Esophagus squamous epithelium (tissue), 5 donors: ENCODE measurements at places on chromosomes 1 and 21.

GRCh38 chr1:35901235-35901634, 18.2 kb downstream of the AGO1 start:
- no peak for DNase-seq

- no peak for DNase-seq
Measured at GRCh38 chr1:202107801-202108731, 14.7 kb upstream of the GPR37L1 start.

DNA sequence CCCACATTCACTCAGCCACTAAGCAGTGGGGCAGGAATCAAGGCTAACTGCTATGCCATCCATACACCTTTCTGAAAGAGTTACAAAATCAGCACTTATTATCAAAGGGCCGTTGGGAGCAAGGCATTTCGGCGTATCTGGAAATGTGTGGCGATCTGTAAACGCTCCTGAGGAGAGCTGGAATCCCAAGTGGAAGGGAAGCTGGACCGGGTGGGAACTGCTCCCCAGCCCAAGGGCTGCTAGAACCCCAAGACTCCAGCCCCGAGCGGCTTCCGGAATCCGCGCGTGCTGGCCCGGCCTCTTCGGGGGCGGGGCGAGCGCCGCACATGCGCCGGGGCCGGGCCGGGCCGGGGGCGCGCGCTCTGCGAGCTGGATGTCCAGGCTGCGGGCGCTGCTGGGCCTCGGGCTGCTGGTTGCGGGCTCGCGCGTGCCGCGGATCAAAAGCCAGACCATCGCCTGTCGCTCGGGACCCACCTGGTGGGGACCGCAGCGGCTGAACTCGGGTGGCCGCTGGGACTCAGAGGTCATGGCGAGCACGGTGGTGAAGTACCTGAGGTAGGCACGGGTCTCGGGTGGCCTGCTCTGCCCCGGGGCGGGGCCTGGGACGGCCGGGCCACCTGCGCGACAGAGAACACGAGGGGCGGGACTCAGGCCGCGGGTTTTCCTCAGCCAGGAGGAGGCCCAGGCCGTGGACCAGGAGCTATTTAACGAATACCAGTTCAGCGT, at the start of gene NAXE:
Gene NAXE (plus strand): TSS at position 345 of the 726 bp plus-strand sequence. CDS start 29 bp downstream, at position 374.
- no peak for DNase-seq

DNA sequence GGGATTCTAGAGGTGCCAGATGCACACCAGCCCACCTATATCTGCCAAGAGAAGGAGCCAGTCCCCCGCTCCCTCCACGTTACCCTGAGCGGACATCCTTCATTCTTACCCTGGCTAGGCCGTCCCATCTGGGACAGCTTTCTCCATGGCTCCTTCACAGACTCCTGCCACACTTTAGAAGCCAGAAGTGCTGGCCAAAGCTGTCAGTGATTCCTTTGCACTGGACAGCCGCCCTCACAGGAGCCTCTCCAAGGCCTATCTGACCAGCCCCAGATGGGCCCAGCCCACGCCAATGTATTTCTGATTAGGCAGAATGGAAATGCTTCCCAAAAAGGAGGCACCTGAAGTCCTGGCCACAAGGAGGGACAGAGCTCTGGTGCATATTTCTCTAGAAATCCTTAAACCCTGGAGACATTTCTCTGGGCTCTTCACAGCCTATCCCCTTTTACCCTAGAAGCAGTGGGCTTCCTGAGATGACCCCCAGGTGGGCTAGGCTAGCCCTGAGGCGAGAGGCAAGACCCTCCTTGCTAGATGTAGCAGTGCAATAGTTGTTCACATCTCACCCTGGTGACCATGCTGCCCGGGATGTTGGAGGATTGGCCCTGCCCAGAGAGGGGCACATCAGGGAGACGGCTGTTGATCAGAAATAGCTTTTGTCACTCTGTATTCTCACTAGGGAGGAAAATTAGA, 44.1 kb downstream of the RASSF5 start:
- no peak for DNase-seq

DNA sequence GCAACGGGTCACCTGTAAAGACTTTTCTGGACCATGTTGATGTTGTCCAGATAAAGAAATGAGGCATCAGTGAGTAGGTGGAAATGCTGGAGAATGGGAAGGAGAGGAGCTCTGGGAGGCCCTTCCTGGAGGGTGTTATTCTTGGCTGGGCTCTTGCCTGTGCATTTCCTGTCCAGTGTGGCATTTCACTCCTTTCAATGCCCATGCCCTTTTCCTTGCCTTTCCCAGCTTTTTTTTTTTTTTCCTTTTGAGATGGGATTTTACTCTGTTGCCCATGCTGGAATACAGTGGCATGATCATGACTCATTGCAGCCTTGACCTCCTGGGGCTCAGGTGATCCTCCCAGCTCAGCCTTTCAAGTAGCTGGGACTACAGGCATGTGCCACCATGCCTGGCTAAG, 11.8 kb downstream of the NOS1AP start:
- no peak for DNase-seq

- DNase-seq = no peak
Measured at GRCh38 chr21:31110430-31110829, 72.2 kb upstream of the KRTAP19-8 start.

DNA sequence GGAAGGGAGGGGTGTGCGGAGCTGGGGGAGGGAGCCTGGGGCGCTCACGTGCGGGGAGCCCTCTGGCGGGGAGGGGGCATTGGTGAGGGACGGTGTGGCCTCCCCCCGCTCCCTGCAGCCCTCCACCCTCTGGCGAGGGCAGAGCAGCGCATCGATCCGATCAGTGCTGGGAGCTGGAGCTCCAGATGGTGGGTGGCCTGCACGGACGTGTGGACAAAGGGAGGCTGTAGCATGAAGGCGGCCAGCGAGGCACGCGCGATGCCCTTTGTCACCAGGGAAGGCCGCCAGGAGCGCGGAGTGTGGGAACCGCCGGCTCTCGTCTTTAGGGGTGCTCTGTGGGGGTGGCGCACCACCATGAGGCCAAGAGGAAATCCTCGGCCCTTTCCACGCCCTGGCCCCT, 5.4 kb upstream of the HES5 start:
- no peak for DNase-seq

GRCh38 chr1:152901631-152902030, 6.7 kb upstream of the IVL start:
- DNase-seq = no peak

GRCh38 chr1:229093238-229093540, 177.7 kb upstream of the RAB4A start:
- DNase-seq = no peak

- DNase-seq = no peak
Measured at GRCh38 chr1:46302641-46303037, 777 bp downstream of the LRRC41 start.

GRCh38 chr21:32423320-32424190, 11.0 kb downstream of the EVA1C start:
- no peak for DNase-seq

DNA sequence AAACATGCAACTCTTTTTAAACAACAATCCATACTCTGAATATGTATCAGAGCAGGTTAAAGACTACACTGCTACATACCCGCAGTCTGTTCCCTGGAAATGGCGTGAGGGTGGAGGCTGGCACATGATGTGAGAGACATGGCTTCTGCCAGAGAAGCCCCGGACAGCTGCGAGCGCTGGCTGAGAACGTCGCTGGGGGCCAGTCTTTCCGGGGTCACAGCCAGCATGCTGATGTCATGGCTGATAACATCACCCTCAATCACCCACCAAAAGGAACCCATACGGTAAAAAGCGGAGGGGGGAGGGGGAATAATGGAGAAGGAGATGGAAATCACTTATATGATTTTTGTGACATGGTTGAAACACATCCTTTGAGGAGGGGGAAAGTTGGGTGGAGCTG, 29.1 kb downstream of the C1orf198 start:
- DNase-seq = no peak

DNA sequence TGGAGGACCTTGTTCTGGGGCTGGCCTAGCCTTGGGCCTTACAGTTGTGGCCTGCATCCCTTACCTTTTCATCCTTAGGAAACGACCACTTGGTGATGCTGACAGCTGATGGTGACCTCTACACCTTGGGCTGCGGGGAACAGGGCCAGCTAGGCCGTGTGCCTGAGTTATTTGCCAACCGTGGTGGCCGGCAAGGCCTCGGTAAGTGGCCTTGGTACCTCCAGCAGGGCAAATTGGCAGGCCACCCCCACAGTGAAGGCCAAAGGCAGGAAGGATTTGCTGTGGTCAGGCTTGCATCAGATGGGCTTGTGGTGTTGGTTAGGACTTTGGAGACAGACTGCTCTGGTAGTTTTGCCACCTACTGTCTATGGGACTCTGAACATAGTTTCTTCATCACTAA, 17.7 kb upstream of the TRNAU1AP start:
- no peak for DNase-seq

DNA sequence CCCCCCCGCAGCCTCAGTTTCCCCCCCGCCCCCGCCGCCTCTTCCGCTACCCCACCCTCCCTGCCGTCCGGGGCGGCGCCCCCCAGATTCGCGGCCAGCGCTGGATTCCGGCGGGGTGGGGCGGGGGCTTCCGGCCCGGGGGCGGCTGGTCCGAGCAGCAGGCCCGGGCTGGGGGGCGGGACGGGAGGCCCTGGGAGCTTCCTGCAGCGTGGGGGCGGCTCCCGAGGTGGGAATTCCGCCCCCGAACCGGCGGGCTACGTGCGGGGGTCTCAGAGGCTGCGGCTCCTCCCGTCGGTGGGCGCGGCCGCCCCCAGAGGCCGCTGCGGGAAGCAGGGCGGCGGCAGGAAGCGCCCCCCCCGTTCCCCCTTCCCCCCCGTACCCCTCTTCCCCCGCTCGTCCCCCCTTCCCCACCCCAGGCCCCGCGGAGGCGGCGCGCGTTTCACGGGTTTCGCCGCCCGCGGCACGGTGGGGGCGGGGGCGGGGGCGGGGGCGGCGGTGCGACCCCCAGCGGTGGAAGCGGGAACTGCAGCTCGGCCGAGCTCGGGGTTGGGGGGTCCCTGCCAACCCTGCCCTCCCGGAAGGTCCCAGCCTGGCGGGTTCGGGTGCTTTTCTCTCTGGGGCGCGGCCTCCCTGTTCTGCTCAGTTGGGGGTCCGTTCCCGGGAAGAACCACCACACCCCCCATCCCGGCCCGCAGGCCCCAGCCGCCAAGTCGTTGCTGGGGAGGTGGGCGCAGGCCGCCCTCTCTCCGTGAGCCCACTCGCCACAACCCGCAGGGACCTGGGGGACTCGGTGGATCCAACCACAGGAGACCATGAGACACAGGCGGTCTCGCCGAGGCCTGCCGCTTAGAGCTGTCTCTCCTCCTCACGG, 76.3 kb downstream of the MORN1 start:
- DNase-seq = no peak

DNA sequence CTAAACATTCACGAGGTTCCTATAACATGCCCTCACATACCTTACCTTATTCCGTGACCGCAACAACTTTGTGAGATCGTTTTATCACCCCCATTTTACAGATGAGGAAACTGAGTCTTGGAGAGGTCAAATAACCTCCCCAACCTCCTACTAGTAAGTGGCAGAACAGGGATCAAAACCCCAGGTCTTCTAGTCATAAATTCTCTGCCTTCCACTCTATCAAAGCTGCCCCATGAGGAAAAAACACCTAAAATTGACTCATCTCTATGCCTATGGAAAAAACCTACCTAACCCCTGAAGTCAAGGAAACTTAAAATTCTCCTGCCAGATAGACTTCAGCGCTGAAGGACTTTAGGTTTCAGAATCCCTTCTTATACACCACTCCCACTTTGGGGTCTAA, 69.5 kb upstream of the ERRFI1 start:
- no peak for DNase-seq

- no peak for DNase-seq
Measured at GRCh38 chr1:71390518-71390917, 309.7 kb upstream of the ZRANB2 start.

DNA sequence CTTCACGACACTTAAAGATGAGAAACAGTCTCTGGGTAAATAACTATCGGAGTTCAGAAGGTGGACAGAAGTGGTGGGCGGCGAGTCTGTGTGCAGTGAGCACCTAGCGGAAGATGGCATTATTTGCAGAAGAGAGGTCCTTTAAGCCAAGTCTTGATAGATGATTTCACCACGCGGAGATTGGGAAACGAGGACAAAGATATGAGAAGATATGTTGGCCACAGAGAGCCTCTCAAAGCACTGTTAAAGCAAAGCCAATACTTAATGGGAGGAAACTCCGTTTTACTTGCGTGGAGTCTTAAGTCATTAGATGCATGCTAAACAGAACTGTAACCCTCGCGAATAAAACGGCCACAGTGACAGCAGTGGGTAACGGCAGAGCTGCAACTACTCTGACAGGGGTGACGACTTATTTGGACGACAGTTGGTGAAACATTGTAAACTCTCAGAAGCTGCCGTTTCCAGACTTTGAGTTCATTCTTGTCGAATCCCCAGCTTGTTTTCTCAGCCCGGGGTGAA, 577 bp upstream of the CEP350 start:
- no peak for DNase-seq

DNA sequence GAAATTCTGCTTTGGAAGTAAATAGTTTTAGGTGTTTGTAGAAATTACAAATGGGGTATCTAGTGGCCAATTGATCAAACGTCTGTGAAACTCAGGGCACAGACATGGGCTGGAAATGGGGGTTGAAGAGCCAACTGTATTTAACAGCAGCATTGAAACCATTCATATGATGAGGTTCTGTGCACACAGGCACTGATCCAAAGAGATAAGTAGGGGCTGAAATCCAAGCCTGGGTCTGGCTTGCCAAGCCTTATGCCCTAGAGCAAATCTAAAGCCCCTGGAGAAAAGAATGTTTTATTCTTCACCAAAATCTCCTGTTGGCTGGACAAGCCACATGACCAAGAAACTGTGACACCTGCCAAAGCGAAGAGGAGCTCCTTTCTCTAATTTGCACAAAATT, 67.6 kb upstream of the ST6GALNAC5 start:
- no peak for DNase-seq

GRCh38 chr1:102891868-102892625, 216.3 kb downstream of the COL11A1 start:
- no peak for DNase-seq

DNA sequence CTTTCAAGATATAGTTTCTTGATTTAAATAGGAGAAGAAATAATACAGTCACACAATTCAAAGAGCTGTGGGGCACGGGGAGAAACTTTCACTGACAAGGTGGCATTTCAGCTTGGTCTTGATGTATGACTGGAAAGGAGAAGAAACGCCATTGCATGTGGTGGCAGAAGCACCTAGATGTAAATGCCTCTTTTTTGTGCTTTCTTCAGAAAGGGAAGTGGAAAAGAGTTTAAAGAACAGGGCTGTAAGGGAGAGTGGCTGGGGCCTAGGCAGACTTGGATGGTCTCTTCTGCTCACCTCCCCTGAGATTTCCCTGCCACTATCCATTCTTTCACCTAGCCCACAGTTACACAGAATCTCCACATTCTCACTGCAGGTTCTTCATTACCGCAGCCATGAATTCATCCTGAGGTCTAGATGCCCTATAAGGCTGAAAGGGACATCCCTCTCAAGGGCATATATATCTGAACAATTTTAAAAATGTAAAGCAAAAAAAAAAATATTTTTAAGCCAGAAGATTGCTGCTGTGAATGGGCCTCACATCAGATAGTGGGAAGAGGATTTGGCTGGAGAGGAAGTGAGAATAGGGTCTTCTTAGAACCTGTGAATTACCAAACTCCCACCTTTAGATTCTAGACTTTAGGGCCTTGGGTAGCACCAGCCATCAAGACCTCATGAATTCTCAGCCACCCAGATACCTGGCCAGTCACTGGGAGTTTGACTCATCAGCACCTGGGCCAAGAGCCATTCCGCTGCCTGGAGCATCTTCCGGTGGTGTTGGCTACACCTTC, 23.4 kb downstream of the CACNA1E start:
- DNase-seq = no peak
